ENCODE measurements at places on chromosomes 5 and 9.

GRCh38 chr5:152389208-152389849, 15.8 kb downstream of the NMUR2 start:
- no peak for DNase-seq

GRCh38 chr9:131015112-131015511, 6.1 kb downstream of the LAMC3 start:
- no peak for DNase-seq

GRCh38 chr5:154221371-154221896, 30.9 kb downstream of the GALNT10 start:
- DNase-seq, result peak; percentile 73

GRCh38 chr9:36451949-36452348, 51.9 kb upstream of the RNF38 start:
- no peak for DNase-seq

GRCh38 chr5:138470322-138471051, 5.2 kb downstream of the EGR1 start:
- DNase-seq, result no peak

DNA sequence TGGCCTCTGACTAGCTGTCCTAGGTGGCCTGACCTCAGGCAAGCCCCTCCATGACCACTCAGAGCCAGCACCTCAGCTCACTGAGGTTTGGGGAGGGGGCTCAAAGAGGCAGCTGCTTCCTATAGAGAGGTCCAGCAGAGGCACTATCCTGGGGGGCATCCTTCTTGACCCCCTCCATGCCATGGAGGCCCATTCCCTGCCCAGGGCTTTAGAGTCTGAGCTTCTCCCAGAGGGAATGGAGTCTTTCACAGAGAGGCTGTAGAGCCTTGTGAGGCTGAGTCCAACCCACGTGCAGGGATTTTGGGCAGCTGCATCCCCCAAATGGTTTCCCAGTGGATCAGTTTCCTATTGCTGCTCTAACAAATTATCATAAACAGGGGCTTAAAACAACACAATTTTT, 16.9 kb downstream of the IRF1 start:
- DNase-seq, result no peak

DNA sequence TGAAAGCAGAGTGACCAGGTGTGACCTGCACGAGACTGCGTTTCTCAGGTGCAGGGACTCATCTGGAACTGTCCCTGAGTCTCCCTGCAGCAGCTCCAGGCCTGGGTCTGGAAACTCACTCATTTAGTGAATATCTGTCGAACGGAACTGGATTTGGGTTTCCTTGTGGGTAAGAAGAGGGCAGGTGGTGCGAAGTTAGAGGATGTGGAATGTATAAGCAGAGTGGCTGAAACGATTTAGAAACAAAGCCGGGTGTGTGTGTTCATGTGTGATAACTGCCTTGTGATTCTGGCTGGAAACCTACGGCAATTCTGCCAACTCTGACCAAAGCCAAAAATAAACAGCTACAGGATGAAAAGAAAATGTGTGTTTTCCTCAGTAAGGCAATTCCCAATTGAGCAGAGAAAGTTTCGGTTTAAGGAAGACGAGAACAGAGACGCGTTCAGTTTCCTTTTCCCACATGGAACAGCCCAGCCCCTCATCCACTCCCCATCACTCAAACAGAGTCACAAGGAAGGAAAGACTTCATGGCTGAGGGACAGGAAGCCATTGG, 130.3 kb downstream of the NSG2 start:
- no peak for DNase-seq

DNA sequence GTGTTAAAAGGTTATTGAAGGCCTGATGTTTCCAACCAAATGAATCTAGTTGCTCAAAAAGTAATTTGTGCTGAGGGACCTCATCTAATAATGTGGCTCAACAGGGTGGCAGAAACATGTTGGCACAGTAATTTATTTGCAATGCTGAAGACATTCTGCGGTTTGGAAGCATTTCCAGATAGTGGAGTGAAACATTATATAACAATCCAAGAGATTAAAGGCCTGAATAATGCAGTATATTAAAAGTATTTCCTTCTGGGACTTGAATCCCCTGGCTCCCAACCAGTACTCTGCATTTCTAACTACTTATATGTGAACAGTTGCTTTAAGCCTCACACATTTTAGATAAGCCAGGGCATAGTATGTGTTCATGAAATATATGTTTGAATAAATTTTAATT, 25.9 kb upstream of the ALDH1A1 start:
- no peak for DNase-seq
